Activated CD4-positive, alpha-beta memory T cell treated with anti-CD3 and anti-CD28 coated beads for 36 hours (primary cell): ENCODE measurements at places on chromosomes 16 and 17. TPM values are rescaled to one million over a fixed set of nuclear protein-coding genes. Genes with fewer than 3 reads are reported as not detected.

Gene CCL15
- not detected for total RNA-seq

Gene SLC6A2
- total RNA-seq: not detected

Gene OTOP3
- not detected for total RNA-seq

Gene SLC5A11
- total RNA-seq: not detected

Gene TSNAXIP1
- total RNA-seq: 0.81 TPM

Gene KRTAP16-1
- not detected for total RNA-seq

Gene CARD14
- total RNA-seq: not detected

Gene TBC1D3I
- total RNA-seq: 0.14 TPM

Gene TM4SF5
- total RNA-seq: not detected

Gene FGF11
- 1.0 TPM for total RNA-seq

Gene PNMT
- total RNA-seq: not detected

Gene CSF3
- total RNA-seq: not detected

Gene KRTAP9-2
- not detected for total RNA-seq

Gene ADGRG1
- 4.7 TPM for total RNA-seq

Gene C16orf89
- not detected for total RNA-seq

Gene CYB561
- total RNA-seq: 9.7 TPM

Gene TMED6
- 0.58 TPM for total RNA-seq

Gene ZFPM1
- 12.0 TPM for total RNA-seq

Gene PROCA1
- total RNA-seq: 4.5 TPM

Gene TBX2
- total RNA-seq: not detected

Gene TBC1D28
- not detected for total RNA-seq

Gene RAB26
- 0.33 TPM for total RNA-seq

Gene AATK
- 1.0 TPM for total RNA-seq

Gene CCDC78
- total RNA-seq: 4.2 TPM

Gene SLFN12L
- total RNA-seq: 34.5 TPM

Gene QPRT
- 8.7 TPM for total RNA-seq

Gene MMP28
- not detected for total RNA-seq

Gene TMEM107
- total RNA-seq: 32.6 TPM
